ENCODE measurements at places on chromosomes 3 and 15.

DNA sequence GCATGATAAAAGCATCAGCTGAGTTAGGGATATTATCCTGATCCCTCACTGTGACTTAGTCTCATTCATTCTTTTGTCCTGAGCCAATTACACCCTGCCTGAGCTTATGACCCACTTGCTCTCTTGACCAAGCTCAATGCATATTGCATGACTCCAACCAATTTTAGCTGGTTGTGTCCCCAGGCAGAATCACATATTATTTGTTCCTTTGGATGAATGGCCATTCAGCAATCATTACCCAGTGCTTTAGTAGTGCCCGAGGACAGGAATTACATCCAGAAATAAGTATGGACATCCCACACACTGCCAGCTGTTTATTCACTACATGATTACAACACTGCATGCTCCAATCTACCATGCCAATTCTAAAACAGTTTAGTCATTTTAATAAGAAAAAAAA is 322.5 kb downstream of the ZBBX start:
- DNase-seq, result no peak

DNA sequence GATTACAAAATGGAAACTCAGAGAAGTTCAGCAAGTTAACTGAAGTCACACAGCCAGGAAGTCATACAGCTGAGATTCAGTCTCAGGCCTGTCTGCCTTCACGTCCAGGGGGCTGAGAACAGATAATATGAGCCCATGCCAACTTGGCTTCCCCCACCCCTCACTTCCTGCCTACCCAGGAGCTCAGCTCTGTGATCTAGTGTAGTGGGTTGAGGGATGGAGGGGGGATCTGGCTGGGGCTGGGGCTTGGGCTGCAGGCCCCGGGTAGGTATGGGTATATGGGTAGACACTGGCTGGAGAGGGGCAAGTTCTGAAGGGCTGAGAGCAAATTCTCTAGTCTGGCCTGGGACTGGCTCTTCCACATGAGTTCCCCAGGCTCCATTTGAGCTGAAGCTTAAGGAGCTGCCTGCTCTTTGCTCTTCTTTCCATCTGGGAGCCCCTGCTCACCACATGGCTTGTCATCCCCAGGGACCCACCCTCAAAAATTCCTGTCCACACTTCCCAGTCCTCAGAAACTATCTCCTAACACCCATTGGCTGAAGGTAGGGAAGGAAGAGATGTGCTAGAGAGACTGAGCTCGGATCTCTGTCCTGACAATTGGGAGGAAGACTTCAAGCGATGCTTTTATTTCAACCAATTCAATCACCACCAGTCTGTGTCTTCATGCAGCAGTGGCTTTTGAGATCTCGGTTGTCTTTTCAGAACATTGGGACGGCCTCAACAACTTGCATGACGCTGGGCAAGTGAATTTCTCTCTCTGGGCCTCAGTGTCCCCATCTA is 2.0 kb downstream of the RASGRF1 start:
- DNase-seq, result no peak

- no peak for DNase-seq
Measured at GRCh38 chr15:77350792-77351191, 69.1 kb downstream of the PEAK1 start.

DNA sequence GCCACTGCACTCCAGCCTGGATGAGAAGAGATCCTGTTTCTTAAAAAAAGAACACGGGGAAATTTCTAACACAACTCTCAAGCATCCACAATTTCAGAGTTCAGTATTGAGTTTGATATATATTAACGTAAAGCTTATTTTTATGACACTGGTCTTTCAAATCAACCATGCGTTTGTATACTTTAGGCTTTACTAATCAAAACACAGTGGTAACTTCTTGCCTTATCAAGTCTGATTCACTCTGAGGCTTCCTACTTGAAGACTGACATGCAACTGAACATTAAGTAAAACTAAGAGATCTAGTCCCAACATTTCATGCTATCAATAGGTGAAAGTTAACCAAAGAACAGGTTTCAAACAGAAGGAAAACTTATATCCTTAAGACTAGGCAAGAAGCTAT is 46.7 kb downstream of the PRTG start:
- DNase-seq, result no peak

- DNase-seq, result no peak
Measured at GRCh38 chr3:108006077-108006771, 84.6 kb downstream of the CD47 start.

DNA sequence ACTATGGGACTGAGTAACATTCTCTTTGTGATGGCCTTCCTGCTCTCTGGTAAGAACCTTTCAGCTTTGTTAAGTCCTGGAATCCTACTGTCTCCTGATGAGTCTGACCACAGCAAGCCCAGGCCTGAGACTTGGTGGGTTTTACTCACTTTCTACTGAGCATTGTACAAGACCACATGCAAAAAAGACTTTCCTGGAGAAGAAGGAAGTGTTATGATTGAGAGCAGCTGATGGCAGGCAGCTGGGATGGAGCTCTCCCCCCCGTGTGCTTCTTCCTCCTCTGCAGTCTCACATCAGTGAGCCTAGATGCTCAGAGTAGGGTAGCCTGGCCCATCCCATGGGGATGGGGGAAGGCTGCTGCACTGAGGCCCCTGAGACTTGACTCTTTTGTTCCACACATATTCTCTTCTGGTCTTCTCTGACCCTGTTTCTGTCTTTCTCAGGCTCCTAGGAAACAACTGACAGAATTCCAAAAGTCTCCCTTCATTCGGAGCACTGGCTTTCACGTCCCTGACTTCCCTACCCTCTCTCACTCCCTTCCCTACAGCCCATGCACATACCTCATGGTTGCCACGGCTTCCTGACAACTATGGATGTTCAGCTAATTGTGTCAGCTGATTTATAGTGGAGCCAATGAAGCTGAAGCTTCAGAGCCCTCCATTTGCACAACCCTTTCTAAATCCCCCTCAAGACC is 36.6 kb downstream of the CD86 start:
- no peak for DNase-seq

DNA sequence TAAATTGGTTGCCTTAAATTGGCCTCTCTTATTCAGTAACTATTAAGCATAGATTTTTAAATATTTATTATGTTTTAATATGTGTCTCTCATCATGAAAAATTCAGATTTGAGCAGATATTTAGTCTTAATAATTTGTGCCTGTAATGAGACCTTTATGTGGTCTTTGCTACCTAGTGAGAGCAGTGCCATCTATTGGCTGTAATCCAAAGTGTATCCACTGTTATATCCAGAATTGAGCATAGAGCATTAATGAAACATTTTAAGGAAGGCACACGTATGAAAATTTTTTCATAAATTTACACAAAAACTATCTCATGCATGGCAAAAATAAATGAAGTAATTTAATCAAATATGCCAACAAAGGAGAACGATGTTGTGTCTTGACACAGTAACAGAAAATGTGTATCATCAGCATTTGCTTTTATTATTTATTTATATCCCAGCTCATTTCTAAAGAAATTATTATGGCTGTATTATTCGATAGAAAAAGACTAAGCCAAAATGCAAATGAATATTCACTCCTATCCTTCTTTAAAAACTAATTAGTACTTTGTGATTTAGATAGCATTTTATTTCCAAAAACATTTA is 203.5 kb downstream of the RSRC1 start:
- DNase-seq, result no peak

DNA sequence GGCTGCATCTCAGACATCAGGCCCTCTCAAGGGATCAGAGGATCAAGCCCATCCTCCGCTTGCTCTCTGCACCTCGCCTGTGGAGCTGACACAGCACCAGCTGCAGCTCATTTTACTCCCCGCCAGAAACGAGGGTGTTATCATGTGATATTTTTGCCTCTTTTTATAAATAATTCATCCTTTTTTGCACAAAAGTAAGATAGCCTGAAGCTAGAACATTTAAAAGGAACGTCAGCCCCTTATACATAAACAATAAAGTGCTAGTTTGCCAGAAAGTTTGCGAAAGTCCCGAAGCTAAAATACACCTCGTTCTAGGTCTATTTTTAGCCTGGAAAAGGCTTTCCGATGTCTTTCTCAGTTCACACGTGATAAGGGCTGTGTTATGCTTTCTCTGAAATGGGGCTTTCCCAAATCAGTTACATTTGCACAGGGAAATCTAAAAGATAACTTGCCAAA is 9.6 kb upstream of the FAM174B start:
- no peak for DNase-seq

DNA sequence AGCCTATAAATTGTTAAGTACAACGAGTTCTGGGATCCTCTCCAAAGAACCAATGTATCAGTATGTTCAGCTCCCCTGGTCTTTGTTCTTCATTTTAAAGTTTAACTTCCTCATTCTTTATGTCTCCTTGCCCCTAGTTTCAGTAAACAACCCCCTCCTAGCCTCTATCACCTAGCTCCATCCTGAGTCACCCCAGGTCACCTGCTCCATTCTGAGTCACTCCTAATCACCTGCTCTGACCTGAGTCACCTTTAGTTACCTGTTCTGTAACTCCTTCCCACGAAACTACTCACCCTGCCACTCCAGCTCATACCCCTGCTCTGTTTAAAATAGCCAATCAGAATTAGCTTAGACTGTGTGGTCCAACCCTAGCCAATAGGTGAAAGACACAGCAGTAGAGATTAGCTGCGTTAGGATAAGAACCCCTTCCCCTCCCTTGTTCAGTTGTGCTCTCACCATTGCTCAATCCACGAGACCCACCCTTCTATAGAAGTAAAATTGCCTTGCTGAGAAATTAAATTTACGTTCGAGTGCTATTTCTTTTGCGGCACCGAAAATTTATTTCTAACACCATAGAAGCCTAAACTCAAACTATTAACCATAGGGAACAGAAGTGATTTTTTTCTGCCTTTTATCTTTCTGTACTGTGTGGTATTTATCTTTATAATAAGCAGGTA is 245.0 kb upstream of the ADAMTS9 start:
- no peak for DNase-seq

DNA sequence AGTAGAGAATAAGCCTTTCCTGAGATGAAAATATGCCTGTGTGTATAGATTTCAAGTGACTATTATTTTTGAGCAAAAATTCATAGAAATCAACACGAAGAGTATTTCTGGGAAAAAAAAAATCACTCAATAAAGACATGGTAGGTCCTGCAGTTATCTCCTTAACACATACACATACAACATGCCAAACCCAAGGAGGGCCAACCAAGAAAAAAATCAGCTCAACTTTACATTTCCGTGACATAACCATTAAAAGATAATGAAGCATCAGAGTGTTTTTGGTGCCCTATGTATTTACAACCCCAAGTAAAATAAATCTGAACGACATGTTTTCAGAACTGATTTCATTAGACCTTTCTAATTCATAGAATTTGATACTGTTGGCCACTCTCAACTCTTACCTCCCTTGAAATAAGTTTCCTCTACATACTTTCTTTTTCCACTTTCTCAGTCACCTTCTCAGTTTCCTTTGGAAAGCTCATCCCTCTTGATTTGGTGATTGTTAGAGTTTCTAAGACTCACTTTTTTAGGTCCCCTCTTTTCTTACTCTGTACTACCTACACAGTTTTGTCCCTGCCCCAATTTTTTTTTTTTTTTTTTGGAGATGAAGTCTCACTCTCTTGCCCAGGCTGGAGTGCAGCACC is 162.3 kb downstream of the TBL1XR1 start:
- DNase-seq, result no peak

- DNase-seq, result no peak
Measured at GRCh38 chr15:87942316-87942715, 314.2 kb downstream of the NTRK3 start.

DNA sequence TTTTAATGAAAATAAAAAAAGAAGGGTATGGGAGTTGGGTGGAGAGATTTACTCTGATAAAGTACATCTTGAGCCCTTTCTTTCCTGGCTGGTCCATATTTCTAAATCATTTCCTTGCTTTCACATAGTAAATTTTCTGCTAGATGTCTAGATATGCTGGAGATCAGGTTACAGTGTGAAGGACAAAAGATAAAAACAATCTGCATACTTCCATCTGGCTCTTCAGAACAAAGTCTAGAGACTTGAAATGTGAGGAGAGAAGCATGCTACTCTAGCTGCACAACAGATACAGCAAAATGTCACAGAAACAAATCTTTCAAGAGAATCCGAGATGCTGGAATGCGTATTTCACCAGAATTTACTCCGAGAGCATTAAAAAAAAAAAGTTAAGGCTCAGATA is 42.2 kb downstream of the FOXP1 start:
- no peak for DNase-seq

- no peak for DNase-seq
Measured at GRCh38 chr15:95041297-95041696, 809.9 kb downstream of the MCTP2 start.

DNA sequence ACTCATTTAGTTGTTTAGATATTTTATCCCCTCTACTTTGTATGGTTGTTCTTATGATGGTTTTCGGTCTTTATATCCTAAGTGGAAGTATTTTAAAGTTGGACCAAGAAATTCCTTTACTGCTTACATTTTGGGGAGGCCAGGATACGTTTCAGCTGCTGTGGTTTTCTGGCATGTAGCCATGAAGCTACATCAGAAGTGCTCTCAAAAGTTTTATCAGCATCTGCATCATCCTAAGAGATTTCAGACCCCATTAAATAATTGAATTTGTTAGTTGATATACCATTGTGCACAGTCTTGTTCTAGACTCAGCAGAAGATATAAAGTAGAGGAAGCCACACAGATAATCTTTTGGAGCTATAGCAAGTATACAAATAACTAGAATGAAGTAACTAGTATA is 50.1 kb upstream of the SKOR1 start:
- no peak for DNase-seq

DNA sequence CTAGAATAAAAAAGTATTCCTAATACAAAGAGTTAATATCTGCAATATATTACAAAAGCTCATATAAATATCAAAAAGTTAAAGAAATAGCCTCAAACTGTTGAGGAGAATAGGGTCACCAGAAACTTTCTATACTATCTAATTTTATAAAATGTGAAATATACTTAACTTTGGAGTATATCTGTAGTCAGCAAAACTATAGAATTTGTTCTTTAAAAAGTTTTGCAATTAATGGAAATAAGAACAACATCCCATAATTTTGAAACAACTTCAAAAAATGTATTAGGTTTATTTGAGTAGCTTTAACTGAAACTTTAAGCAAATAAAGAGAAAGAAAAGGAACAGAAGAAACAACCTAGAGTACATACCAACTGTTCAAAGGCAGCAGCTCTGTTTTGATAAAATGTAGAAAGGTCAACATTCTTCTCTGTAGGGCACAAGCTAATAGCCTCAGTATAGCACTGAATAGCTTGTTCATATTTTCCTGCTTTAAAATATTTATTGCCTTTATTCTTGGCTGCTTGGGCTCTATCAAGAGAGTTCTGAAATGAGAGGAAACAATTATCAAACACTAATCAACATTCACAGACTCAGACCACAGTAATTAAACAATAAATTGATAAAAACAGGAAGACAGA is 14.3 kb downstream of the TOMM70 start:
- DNase-seq, result no peak

GRCh38 chr15:55829826-55830225 is 86.9 kb upstream of the PRTG start:
- no peak for DNase-seq

DNA sequence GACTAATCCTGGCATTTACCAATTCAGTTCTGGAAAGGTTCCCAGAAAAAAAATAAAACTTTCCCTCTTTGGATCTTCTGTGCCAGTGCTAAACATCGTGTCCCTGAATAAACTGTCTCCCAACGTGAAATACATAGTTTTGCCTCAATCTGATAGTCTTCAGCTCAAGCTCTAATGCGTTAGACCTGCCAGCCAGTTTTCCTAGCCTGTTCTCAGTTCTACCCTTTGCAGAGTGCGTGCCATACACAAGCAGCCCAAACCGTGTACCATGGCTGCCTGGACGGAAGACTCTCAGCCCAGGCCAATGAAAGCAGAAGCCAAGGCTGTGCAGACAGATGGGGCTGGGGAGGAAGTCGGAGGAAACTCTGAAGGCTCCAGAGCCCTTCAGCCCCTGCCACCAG is 11.4 kb upstream of the OCA2 start:
- no peak for DNase-seq

GRCh38 chr3:110332629-110333028 is 739.0 kb upstream of the NECTIN3 start:
- no peak for DNase-seq
